NCI-H146 (cell line): ENCODE measurements at places on chromosomes 5 and 9.

DNA sequence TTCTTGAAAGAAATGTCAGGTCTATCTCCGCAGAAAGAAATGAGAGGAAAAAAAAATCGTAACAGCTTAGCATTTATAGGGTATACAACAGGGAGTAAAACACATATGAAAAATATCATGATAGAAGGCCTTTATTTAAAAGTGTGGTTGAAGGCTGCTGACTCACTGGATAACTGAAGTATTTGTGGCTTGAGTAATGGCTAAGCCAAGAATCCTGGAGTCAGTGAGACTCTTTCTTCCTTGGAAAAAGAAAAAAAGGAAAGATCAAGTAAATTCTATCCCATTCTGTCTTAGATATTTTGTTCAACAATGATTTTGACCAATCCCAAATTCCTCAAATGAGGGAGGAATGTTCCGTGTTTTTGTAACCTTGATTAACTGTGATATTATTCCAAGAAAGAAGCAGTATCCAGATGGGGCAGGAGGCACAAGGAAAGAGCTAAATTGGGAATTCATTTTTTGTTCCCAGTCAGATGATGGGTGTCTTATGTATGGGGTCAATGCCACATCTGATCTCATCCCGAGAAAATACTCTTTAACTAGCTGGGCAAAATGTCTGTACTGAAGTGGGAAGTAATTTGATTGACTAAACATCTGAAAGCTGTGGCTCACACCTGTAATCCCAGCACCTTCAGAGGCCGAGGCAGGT is 64.3 kb upstream of the MYO10 start:
- no peak for DNase-seq

DNA sequence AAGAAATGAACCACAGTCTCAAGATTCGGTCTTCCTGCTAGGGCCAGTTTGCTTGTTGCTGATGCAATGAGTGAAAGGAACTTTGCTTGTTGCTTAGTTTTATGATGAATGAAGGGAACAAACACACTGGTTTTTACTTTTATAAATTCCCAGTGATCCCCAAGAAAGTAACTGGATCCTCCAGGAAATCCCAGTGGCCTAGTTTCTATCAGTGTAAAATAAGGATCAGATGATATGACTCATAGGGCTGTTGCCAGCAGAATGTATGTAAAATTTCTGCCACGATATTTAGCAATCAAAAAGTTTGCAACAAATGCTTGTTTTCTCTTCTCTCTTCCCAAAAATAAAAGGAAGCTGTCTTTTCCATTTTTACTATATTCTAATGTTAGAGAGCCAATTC is 160.1 kb upstream of the CDKN2B start:
- DNase-seq, result no peak

- no peak for DNase-seq
Observed at GRCh38 chr9:88875400-88876120, 115.7 kb upstream of the S1PR3 start.

DNA sequence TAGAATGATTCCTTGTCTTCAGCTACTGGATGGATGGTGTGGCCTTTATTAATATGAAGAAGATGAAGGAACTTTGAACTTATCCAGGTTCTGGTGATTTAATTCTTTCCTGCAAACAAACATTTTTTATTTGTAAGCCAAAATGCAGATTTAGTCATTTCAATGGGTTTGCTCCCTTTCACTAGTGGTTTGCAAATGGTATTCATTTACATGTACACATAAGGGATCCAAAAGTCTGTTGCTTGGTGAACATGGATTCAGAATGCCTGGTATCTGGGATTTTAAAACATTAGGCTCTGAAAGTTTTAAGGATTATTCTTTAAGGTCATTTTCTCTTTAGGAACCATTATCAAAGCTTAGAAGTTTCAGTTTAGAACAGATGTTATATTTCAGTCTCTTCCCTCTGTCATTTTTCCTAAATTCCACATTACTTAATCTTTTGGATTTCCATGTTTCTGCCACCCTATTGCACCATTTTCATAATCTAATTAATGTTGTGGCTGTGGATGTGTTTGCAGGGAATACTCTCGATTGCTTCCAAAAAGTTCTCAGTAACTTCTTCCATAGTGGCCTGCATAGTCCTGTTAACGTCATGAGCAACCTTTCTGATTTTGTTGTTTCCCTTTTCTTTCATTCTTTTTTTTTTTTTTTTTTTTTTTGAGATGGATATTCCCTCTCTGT is 10.1 kb downstream of the TTC1 start:
- DNase-seq, result no peak

DNA sequence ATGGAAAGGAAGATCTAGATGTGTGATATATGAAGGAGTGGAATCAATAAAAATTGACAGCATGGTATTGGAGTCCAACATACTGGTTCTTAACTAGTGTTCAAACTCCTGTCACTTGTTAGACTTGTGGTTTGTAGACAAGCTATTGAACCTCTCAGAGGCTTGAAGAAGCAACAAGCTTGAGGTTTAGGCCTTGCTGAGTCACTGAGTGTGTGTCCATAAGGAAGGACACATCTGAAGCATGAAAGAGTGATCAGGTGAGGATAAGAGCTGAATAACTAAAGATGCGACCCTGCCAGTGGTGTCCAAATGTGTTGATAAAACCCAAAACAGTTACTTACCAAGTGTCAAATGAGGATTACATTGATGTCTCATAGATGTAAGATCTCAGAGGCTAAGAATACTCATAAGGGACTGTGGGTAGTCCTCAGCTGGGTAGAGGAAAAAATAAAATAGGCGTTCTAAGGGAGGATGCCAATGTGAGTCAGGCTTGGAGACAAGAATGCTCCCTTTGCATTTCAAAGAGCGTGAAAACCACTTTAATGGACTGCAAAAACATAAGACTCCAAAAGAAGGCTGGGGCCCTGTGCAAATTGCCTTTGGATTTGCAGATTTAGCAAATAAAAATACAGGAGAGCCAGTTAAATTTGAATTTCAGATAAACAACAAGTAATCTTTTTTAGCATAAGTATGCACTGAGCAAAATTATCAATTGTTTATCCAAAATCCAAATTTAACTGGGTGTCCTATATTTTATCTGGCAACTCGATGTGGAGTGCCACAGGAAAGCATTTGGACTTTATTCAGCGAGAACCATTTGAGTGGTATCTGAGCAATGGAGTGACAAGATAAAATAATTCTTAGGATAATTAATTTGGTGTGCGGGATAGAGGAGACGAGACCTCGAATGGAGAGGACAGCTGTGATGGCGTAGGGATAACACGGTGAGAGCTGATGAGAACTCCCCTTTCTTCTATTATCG is 757.3 kb upstream of the WWC1 start:
- no peak for DNase-seq

GRCh38 chr9:81601639-81602623 is 87.4 kb downstream of the TLE1 start:
- DNase-seq, result no peak

DNA sequence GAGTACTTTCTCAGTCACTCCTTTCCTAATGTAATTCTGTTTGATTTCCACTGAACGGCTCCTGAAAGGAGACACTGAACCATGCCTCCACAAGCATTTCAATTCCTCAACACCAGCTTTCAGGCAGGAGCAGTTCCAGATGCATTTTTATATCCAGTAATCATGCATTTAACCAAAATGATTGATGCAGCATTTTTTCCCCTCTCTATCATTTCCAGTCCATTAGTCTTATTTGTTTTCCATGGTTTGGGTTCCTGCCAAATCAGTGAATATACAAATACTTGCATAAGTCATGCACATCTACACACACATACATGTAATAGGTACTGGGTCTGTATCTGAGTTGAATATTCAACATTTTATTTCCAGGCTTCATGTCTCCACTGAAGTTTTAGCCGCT is 122.7 kb downstream of the GRIA1 start:
- no peak for DNase-seq

GRCh38 chr9:106621313-106622163 is 241.4 kb upstream of the ZNF462 start:
- no peak for DNase-seq

DNA sequence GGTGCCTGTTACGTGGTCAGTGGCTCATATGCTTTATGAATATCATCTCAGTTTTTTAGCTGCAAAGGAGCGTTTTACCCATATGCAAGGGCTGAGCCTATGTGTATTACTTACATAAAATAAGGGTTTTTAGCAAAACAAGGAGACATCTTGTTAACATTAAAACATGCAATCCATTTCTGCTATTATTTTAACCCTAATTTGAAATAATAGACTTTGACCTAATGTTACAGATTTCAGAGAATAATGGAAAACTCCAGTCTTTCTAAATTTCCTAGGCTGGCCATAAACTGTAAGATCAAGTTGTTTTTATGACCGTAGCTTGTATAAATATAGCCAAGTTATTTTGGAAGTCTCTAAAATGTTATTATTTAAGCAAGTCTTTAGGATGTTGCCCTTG is 121.1 kb upstream of the SEMA6A start:
- no peak for DNase-seq

GRCh38 chr9:108668191-108668937 is 187.4 kb downstream of the ACTL7B start:
- DNase-seq, result no peak

GRCh38 chr5:135072387-135073281 is 38.6 kb upstream of the PITX1 start:
- peak; percentile 90 for DNase-seq

- no peak for DNase-seq
Observed at GRCh38 chr9:2964470-2964869, 120.6 kb upstream of the PUM3 start.

- DNase-seq, result no peak
Observed at GRCh38 chr9:7320841-7321240, 478.7 kb downstream of the DMAC1 start.

DNA sequence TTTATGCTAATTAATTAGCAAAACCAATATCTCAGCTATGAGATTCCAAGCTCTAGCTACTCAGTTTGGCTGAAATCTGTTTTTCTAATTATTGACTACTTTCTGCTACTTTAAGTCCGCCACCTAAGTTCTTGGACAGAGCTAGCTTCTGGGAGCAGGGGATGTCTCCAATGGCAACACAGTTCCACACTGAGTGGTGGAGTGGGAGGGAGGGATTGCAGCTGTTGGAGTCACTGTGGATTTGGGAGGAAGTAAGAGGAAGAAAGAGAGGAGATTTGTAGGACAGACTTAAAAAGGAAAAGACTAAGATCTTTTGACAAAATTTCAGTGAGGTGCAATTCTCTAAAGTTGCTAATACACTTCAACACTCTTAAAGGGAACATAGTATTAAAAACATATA is 450.8 kb downstream of the NFIB start:
- DNase-seq, result no peak

DNA sequence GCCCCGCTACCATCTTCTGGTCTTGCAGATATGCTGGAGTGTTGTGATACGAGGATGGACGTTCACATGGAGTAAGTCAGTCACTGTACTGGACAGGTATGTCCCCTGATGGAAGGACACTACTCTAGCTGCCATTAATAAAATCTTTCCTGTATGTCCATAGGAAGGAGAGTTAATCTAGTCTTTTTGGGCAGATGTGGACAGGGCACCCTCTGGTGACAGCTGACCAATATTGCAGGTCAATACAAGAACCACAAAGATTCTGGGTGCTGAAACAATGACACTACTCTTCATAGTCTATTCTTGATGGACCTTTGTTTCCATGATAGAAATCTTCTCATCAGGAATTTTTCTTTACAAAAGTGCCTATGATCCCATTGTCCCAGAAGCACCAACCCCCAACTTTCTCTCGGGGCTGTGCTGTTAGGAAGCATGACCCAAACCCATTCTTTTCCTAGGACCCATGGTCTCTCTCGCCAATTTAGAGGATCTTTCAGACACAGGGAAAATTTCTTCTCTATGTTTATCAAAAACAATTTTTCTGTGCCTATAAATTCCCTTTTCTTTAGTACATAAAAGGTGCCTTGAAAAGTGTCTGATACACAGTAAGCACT is 376.9 kb downstream of the DTWD2 start:
- peak; percentile 12 for DNase-seq

GRCh38 chr9:135077497-135078200 is 9.8 kb upstream of the OLFM1 start:
- DNase-seq, result no peak
